Small intestine (tissue), 16 donors: ENCODE measurements at places on chromosomes 5 and 9. TPM values are rescaled to one million over a fixed set of nuclear protein-coding genes. Genes with fewer than 3 reads are reported as not detected.

- DNase-seq: no peak
- peaks cover 16% of the 10 kb centered on the region for H3K4me1 ChIP-seq
- H3K36me3 ChIP-seq: no peaks in the 10 kb centered on the region
Observed at GRCh38 chr9:72309364-72310133, 55.5 kb downstream of the ZFAND5 start.

DNA sequence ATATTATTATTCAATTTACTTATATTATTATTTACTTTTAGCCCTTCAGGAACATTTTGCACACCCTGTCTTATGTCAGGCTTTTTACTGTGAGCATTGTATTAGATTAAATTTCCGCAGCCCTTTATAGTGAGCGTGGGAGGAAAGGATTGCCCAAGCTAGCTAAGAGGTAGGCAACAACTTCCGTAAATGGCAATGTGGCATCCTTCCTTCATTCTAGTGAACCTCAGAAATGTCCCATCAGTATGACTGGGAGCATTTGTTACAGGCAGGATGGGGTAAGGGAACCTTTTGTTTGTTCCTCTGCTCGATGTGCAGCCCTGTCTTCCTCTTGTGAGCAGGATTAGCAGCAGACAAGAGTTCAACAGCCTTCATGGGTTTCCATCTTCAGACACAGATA lies 6.2 kb upstream of the CD180 start:
- H3K4me3 ChIP-seq: no peak overlapping the region
- DNase-seq: no peak
- H3K27me3 ChIP-seq: no peaks in the 10 kb centered on the region
- no peaks in the 10 kb centered on the region for H3K4me1 ChIP-seq

DNA sequence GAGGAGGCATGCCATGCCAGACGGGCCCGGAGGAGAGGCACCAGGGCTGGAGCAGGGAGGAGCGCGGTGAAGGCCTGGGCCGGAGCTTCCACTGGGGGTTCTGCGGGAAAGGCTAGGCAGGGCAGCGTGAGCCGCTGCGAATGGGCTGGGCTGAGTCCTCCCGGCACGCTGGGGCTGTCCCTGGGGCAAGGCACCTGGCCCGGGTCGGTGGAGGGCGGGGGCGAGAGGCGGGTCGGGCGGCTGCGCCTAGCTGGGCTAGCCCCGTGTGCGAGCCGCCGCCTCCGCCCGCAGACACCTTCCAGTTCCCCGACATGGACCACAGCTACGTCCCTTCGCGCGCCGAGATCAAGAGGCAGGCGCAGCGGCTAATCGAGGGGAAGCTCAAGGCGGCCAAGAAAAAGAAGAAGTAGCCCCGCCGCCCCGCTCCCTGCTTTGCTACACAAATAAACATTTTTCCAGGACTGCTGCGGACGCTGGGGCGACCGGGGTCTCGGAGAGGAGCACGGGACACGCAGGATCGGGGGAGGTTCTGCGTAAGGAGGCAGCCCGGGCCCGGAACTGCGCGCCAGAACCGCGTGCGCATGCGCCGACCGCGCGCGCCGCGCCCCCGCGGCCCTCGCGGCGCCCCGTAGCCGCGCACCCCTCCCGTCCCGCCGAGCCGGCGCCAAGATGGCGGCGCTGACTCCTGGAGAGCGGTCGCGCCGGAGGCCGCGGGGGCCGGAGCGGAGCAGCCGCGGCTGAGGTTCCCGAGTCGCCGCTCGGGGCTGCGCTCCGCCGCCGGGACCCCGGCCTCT lies at the start of gene RABL6:
TSS of gene RABL6 (plus strand) at position 668 of the 794 bp plus-strand sequence. CDS start 249 bp downstream, outside the sequence.
- H3K36me3 ChIP-seq: no peaks in the 10 kb centered on the region
- DNase-seq: peak; percentile 94
- no peaks in the 10 kb centered on the region for H3K27me3 ChIP-seq
- peak within 1 kb of the TSS; percentile 93 for H3K27ac ChIP-seq

GRCh38 chr9:126694206-126695081 lies 80.7 kb downstream of the LMX1B start:
- H3K4me3 ChIP-seq: no peak overlapping the region
- H3K27ac ChIP-seq: no peak overlapping the region
- no peaks in the 10 kb centered on the region for H3K4me1 ChIP-seq
- DNase-seq: no peak
- H3K36me3 ChIP-seq: no peaks in the 10 kb centered on the region

DNA sequence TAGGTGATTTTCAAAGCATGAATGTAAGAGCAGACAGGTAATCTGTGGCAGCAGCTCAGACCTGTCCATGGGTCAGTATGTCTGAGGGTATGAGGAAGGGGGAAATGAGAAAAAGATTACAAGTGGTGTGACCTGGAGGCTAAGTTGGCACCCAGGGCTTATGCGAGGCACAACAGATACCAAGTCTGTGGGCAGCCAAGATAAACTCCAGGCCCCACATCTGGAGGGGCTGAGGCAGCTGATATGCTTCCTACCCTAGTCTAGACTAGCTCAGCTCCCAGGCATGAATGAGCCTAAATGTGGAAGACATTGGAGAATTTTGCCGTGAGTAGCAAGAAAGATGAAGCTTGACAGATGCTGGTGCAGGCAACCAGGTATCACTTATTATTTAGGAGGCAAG lies 151.7 kb downstream of the PIK3R1 start:
- H3K36me3 ChIP-seq: no peaks in the 10 kb centered on the region
- H3K27me3 ChIP-seq: no peaks in the 10 kb centered on the region
- DNase-seq: no peak
- no peak overlapping the region for H3K27ac ChIP-seq
- H3K4me1 ChIP-seq: no peaks in the 10 kb centered on the region

PCDHGB4 gene
- 0.77 TPM for polyA plus RNA-seq
